ENCODE measurements at places on chromosomes 7 and 10.
A peak's percentile ranks its signal among the peaks of the same experiment; 100 is the strongest.

DNA sequence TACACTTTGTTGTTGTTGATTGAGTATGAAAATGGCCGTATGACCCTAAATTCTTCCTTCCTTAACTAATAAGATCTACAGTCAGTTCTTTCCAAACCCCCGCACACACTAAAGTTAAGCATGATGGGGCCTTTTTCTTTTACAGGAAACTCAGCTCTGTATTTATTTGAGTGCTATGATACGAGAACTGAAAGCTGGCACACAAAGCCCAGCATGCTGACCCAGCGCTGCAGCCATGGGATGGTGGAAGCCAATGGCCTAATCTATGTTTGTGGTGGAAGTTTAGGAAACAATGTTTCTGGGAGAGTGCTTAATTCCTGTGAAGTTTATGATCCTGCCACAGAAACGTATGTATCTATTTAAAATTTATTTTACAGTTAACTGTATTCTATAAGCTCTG, 14.2 kb upstream of the NUP42 start:
- DNase-seq = no peak

- DNase-seq = no peak
These were observed 8.1 kb downstream of the FKBP14 start for GRCh38 chr7:30018451-30018850.

GRCh38 chr7:137335814-137336213, 7.7 kb downstream of the PTN start:
- DNase-seq = no peak

DNA sequence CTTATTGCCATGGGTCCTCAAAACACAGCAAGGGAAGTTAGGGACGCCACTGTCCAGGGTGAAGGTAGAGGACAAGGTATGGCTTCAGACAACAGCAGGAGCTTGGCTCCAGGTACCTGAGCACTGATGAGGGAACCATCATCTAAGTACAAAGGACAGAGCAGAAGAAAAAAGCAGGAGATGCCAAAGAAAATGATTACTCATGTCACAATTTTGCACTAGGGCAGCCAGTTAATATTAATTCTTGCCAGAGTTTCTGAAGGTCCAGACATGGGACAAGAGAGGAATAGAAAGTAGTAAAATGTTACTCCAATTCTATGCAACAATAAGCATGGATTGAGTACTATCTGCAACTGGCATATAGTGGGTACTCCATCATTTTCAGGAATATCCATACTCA, 14.1 kb downstream of the PTN start:
- DNase-seq = no peak

DNA sequence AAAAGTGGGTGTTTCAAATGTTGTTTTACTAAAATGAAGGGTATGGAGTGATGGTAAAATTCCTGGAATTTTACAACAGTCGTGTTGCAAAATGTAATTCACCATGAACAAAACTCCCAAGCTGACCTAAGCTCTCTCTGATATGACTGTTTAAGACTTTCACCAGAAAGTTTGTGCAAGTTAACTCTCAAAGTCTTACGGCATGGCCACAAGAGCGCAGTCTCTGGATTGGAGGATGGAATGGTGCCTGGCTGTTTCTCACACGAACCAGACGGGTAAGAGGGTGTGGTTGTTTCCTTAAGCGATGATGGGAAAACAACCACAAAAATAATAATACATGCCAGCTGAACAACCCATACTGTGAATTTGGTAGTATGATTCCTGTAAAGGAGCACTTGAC, 662.5 kb downstream of the KCNMA1 start:
- no peak for DNase-seq

DNA sequence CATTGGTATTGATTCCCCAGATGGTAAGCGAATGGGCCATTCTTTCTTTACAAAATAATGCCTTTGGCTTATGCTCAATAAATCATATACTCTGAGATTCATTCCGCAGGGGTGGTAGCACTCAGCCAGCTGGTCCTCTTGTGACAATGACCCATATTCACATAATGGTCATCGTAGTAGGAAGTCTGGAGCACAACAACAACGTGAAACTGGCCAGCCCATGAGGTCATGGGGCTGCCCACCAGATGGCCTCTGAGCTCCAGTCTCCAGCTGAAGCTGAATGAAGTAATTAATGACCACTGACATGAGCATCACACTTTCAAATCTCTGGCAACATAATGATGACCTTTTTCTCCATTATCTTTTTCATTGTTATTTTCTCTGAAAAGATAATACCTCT, 42.3 kb upstream of the SORCS1 start:
- DNase-seq = no peak

- DNase-seq = no peak
These were observed 331.7 kb downstream of the KCNMA1 start for GRCh38 chr10:77305650-77306632.

DNA sequence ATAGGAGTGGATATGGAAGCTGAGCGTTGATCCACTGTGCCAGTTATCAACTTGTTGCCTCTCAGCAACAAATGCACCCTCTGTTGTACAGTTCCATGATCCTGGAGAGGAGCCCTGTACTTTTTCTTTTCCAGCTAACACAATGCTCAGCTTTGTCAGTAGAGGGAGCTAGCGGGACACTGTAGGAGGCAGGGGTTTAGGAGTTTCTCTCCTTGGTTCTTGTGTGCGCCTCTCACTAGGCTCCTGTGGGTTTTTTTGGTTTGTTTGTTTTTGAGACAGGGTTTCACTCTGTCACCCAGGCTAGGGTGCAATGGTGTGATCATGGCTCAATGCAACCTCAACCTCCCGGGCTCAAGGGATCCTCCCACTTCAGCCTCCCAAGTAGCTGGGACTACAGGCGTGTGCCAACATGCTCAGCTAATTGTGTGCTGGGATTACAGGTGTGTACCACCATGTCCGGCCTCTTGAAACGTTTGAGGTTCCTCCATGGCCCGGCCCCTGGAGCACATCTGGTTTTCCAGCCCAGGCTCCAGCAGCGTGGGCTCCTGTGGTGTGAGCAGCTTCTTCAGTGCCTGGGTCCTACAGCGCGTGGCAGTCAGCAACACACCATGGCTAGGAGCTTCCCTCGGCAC, 12.0 kb upstream of the MARVELD1 start:
- DNase-seq = peak; percentile 76

DNA sequence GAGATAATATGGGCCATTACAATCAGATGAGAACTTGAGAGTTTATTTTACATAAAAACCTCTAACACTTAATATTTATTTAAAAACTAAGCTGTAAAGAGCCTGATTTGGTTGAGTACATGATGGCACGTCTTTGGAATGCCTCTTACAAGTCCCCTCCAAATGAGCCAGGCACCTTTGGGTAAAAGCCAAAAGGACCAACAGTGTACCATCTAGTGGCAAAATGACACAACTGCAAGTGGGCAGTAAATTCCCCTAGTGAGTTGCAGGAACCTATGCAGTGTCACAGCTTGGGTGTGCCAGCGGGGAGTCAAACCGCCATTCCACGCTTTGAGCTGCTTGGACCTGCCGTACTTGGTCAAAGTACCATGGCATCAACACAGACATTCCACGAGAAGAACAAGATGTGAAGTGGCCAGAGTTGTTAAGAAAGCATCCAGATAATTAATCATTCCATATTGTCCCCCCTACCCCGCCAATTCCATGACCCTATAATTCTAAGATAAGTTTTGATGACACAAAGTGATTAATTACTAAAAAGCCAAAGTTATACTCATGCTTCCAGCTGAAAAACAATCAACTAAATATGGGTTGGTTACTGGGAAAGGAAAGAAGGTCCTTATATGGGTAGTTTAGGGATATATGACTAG, 115.2 kb downstream of the SORBS1 start:
- peak; percentile 86 for DNase-seq

- DNase-seq = no peak
These were observed 123.8 kb downstream of the ADRA2A start for GRCh38 chr10:111200505-111201186.

- no peak for DNase-seq
These were observed 2.7 kb downstream of the UPP1 start for GRCh38 chr7:48091506-48092433.

DNA sequence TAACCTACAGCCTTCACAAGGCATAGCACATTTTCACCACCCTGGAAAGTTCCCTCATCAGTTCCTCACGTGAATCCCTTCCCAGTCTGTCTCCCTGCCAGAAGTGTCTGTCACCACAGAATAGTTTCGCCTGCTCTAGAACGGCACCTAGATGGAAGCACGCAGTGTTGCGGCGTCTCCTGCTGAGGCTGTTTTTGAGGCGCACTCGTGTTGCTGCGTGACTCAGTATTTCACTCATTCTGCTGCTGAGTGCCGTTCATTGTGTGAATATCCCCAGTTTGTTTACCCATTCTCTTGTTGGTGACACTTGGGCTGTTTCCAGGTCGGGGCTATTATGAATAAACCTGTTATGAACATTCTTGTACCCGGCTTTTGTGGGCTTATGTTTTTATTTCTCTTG, 12.8 kb downstream of the NOS3 start:
- no peak for DNase-seq

DNA sequence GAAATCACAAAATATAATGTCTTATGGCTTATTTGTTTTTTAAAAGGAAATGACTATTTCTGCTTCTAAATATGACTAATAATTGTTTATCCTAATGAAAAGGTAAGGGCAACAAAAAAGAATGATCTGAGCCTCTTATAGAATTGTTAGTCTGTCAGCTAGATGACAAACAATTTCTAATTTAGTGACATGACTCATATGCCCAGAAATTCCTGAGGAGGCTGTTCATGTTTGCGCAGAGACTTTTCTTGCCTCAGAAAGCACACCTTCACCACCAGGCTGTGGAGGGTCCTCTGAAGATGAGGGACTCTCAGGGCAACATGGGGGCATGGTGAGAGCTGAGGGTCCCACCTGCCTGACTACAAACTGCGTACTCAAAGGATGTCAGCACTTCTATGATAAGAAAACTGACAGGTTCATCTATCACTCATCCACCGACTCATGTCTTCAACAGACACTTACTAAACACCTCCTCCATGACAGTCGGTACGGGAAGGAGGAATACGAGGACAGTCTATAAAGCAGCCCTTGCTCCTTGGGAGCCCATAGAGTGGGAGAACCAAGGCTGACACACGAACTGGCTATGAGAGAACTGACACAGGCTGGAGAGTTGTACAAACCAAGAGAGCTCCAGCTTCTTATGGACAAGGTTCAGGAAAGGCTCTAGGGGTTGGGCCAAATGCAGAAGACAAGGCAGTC, 102.0 kb downstream of the PKD1L1 start:
- peak; percentile 67 for DNase-seq

DNA sequence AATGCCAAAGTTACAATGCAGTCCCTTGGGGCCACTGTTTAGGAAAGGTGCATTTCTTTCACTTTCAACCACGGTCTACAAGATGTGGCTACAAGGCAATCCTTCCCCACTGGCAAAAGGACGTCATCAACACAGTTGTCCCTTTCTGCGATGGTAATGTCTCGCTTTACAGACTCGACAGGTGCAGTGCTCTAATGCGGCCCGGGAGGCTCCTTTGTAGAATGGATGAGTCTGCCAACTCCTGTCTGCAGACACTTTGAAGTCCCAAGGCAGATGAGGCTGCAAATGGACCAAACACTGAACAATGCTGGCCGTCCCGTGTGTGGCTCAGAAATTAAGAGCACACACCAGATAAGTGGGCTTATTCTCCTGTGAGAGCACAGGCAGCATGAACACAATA, 133.7 kb downstream of the PIP4K2A start:
- no peak for DNase-seq

GRCh38 chr7:16061630-16062029, 359.7 kb downstream of the CRPPA start:
- DNase-seq = no peak
